Activated naive CD4-positive, alpha-beta T cell treated with anti-CD3 and anti-CD28 coated beads, Interleukin-2, amount 50 U/mL, for 72 hours (primary cell): ENCODE measurements at places on chromosomes 16 and 17. TPM values are rescaled to one million over a fixed set of nuclear protein-coding genes. Genes with fewer than 3 reads are reported as not detected.

DNA sequence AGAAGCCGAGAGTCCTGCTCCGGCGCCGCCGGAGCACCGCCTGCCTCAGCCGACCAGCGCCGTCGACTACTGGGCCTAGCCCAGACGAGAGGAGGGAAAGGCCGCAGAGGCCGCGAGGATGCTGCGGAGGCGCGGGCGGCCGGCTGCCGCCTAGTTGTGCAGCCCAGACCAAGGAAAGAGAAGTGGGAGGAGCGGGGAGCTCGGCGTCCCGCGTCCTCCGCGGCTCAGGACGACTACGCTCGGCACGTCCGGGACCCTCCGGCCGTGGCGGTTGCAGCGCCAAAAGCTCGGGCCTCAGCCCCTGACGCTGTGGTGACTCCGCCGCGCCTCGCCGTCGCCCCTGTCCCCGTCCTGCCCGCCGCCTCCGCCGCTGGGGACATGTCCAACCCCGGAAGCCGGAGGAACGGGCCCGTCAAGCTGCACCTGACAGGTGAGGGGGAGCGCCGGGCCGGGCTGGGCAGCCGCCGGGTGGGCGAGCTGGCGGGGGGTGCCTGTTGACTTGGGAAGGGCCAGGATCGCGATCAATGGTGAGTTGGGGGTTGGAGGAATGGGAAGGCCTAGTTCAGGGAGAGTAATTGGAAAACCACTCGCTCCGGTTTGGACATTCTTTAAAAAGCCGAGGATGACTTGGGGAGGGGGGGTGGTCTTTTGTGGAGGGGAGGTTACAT is 37.7 kb downstream of the RNF135 start:
- DNase-seq, result peak; percentile 72

Gene ZMYND15
- total RNA-seq, result 0.29 TPM

DNA sequence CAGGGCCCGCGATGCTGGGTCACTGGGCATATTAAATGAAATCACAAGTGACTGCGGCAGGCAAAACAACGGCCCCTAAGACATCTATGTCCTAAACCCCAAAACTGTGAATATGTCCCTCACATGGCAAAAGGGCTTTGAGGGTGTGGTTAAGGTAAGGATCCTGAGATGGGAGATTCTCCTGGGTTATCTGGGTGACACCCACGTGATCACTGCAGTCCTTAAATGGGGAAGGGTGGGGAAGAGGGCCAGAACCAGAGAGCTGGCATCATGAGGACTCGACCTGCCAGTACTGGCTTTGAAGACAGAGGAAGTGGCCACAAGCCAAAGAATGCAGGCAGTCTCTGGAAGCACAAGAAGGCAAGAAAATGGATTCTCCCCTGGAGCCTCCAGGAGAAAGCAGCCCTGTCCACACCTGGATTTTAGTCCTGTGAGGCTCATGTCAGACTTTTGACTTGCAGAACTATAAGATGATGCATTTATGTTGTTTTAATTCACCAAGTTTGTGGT is 12.5 kb downstream of the COTL1 start:
- no peak for DNase-seq

- DNase-seq, result no peak
These were observed 4.1 kb upstream of the UBTF start for GRCh38 chr17:44223541-44224071.

DNA sequence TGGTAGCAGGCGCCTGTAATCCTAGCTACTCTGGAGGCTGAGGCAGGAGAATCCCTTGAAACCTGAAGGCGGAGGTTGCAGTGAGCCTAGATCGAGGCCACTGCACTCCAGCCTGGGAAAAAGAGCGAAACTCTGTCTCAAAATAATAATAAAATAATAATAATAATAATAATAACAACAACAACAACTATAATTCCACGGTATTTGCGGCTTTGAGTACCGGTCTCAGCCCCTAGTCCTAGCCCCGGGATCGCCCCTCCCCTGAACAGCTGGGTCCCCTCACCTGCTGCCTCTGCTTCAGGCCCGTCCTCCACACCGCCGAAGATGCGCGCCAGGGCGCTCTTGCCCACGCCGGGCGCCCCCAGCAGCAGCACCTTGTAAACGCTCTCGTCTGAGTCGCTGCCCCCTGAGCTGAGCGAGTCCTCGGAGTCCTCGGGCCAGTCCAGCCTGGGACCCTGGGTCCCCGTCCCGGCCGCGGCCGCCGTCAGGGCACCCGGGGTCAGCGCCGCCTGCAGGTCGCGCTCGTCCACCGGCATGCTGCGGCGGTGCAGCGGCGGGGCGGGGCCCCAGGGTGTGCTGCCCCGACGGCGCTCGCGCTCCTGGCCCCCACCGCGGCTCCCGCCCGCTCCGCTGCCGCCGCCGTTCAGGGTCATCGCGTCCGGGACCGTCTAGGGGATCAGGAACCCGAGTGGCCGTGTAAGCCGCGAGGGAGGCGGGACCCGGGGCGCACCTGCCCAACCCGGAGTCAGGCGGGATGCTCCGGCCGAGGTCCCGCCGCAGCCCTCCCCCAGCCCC is 611 bp downstream of the RRAD start:
- peak; percentile 68 for DNase-seq
